Natural killer cell (primary cell): ENCODE measurements at places on chromosomes 16 and 17.

DNA sequence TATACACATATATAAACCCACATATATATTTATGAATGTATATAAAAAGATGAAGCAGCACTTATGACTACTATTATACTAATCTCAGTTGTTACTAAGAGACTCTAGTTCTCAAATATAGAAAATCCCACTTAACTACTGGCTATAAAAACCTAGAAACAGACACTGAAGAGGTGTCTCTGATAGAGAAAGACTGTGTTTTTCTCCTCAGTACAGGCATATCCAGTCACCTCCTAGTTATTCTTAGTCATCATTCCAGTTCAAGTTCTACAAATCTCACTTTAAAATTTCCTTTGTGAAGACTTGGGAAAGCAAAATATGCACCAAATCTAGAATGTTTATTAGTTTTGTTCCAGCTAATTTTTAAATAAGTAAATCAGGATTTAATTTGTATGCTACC is 93.9 kb downstream of the STH start:
- DNase-seq = no peak

- no peak for DNase-seq
Measured at GRCh38 chr16:80691111-80691741, 113.2 kb downstream of the CDYL2 start.

- DNase-seq = no peak
Measured at GRCh38 chr16:61074324-61074723, 961.9 kb downstream of the CDH8 start.

- DNase-seq = no peak
Measured at GRCh38 chr16:16018705-16019104, 69.3 kb downstream of the ABCC1 start.

- peak; percentile 71 for DNase-seq
Measured at GRCh38 chr17:8151641-8152111, 528 bp downstream of the PER1 start.

DNA sequence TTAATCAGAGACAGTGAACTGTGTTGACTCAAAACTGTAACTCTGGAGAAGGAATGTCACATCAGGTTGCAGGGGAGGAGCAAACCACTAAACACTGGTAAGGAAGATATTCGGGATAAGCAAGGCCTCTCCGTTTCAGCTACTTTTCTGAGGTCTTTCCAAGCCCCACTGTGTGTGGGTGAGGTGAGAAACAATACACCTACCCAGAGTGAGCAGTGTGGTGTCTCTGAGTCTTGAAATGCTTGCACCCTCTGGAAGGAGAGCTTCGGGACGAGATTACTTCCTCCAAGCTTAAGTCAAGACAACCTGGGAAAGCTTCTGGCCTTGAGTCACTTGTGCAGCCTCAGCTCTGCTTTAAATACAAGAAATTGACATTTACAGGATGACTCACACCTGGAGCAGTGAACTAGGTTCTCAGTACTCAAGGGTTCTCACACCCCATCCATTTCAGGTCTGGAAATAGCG is 2.5 kb upstream of the MAP3K14 start:
- DNase-seq = no peak

- no peak for DNase-seq
Measured at GRCh38 chr16:89145406-89146161, 26.0 kb upstream of the CDH15 start.

- peak; percentile 41 for DNase-seq
Measured at GRCh38 chr17:64218066-64218465, 45.0 kb downstream of the TEX2 start.

GRCh38 chr17:44779211-44780025 is 20.6 kb downstream of the ADAM11 start:
- DNase-seq = peak; percentile 74

DNA sequence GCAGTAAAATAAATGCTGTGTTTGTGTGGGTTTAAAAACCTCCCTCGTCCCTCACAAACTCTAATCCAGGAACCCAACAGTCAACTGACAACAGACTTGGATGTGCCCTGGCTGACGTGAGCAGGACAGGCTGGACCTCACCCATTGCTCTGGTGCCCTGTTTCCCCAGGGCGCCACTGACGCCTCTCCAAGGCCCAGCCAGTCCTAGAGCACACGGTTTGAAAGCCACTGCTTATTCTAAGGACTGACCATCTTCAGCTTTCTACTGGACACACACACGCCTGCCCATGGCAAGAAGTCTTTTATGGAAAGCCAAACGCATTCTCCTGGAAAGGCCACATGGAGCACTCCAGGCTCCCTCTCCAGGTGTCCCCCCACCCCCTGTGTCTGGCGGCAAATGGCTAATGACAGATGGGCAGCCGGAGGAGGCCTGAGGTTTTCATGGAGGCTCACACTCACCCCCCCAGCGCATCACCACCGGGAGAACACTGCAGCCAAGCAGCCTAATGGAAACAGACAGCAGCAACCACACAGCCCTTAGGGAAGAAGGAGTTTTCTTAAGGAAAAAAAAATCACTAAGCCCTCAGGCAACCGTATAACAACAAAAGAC is 319.2 kb downstream of the SOX9 start:
- no peak for DNase-seq

DNA sequence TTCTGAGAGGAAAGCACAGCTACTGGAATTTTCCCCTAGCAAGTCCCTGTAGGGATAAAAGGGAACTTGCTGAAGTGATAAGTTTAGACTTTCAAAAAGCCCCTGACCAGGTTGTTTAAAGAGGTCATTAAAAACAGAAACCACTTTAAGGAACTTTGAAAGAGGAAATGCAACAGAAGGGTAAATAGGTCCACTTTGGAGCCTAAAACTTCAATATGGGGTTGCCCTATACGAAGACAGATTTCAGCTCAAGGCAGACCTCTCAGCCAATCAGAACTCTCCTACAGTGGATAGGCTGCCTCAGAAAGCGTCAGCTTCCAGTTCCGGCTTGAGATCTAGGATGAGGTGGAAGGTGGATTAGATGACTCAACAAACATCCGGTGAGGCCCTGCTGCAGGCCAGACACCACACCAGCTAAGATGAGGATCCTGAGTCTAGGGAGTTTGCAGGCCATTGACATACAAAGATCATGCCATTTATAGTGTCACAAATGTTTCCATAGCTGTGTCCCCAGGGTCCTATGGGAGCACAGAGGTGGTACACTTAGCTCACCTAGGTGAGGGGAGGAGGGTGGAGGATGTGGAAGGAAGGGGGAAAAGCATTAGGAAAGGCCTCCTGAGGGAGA is 7.9 kb upstream of the MFSD6L start:
- DNase-seq = peak; percentile 25

- DNase-seq = no peak
Measured at GRCh38 chr16:58536278-58536677, 21.0 kb downstream of the SETD6 start.

GRCh38 chr16:31331141-31331764 is 23.7 kb upstream of the ITGAX start:
- DNase-seq = no peak

DNA sequence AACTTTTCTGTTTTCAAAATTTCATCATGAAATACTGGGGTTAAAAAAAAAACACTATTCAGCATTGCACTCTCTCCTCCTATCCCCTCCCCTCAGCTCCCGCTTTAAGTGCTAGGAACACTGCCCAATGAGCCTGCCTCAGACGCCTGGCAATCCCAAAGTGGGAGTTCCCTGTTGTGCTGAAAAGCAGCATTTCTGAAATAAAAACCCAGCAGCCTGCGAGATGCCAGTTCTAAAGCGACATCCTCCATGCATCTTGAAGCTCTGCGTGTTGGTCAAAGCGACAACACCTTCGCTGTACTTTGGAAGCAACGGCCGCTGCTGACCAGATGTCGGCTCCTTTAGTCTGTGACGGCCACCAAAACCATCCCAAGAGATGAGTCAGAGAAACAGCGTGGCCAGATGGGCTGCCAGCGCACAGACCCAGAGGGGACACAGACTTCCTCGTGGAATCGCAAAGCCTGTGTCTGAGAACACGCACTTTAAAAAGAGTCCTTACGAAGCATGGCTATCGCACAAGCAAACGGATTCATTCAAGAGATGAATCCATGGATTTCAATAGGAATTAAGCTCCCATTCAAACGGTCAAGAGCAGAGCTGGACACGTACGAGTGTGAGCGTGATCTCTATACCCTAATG is 32.8 kb downstream of the FBXO31 start:
- DNase-seq = no peak

- DNase-seq = peak; percentile 70
Measured at GRCh38 chr17:74864866-74865395, 5.2 kb upstream of the GRIN2C start.

DNA sequence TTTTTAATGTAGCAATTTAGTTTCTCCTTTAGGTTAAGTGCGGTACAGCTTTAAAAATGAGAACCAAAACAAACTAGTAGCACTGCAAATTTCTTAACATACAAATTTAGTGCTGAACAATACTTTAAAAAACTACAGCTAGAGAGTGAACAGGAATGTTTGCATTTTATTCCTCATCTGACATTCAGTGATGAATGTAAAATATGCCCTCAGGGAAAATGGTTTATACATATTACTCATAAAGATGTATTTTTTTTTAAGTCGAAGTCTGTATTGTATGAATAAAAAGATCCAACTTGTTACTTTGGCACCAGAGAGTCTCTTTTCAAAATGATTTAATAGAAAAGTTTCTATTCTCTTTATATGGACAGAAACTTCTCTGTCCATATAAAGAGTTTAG is 96.8 kb downstream of the BRIP1 start:
- no peak for DNase-seq

GRCh38 chr16:65235339-65236177 is 113.7 kb upstream of the CDH11 start:
- no peak for DNase-seq

GRCh38 chr17:80743181-80743771 is 198.6 kb downstream of the RPTOR start:
- DNase-seq = peak; percentile 74

DNA sequence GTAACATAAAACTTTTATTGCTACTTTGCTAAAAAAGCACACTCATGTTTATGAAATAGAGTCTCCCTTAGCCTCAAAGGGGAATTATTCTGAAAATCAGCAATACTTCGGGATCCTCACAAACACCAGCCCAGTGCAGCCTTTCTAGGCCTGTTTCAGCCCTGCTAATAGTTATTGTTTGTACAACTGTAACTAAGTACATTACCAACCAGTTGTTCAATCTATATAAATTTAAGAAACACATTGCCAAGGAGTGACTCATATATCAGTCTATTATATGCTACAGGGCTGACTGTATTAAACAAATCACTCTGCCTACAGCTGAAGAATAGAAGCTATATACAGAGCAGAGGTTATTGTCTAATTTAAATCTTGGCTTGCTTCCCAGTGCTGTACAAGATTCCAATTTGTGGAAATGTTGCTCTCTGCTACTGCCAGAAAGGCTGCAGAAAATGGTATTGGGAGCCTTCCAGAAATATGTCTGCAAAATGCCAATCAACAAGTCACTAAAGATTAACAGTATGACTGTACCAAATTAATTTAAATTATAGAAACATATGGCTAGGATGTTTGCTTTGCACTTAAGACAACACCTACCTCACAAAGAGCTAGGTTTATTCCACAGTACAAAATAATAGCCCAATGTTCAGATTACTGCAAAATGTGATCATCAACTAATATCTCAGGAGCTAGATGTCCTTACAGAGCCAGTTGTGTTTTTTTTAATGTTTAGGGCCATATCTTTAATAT is 49.7 kb downstream of the TOX3 start:
- no peak for DNase-seq

- no peak for DNase-seq
Measured at GRCh38 chr16:4071686-4072561, 44.3 kb downstream of the ADCY9 start.

DNA sequence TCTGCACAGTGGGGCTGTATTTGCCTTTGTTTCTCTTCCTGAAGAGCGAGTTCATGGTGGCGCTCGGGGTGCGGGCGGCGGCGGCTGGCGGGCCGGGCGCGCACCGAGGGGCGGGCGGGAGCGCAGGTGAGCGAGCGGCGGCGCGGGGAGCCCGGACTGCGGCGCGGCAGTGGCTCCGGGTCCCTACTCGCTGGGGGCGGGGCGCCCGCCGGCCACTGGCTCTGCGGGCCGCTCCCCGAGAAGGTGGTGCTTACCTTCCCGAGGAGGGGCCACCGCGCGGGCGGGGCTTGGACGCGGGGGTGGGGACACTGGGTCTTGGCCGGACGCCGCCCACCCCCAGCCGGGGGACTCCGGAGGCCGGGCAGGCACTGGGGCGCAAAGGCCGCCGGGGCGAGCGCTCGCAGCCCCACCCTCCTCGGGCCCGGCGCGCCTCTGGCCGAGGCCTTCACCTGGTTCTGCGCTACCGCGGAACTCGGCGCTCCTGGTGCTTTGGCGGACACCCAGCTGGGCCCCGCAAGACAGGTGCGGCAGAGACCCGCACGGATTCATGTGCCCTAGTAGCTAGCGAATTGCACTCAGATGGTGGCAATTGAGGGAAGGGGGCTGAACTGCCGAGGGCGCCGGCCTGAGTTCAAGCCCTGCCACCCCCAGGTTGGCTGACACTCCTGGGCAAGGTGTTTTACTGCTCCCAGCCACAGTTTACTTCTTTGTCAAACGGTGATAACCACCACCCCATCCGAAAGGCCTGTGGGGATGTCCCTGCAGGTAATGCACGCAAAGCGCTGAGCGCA is at the start of gene PPL:
TSS of gene PPL (minus strand) at position 158 of the 791 bp plus-strand sequence. CDS start at position 55, 103 bp downstream.
- DNase-seq = no peak
